Fibroblast of mammary gland (primary cell): ENCODE measurements at places on chromosomes 2 and 18.

GRCh38 chr2:173663353-173663752, 301.8 kb downstream of the SP3 start:
- DNase-seq, result no peak

DNA sequence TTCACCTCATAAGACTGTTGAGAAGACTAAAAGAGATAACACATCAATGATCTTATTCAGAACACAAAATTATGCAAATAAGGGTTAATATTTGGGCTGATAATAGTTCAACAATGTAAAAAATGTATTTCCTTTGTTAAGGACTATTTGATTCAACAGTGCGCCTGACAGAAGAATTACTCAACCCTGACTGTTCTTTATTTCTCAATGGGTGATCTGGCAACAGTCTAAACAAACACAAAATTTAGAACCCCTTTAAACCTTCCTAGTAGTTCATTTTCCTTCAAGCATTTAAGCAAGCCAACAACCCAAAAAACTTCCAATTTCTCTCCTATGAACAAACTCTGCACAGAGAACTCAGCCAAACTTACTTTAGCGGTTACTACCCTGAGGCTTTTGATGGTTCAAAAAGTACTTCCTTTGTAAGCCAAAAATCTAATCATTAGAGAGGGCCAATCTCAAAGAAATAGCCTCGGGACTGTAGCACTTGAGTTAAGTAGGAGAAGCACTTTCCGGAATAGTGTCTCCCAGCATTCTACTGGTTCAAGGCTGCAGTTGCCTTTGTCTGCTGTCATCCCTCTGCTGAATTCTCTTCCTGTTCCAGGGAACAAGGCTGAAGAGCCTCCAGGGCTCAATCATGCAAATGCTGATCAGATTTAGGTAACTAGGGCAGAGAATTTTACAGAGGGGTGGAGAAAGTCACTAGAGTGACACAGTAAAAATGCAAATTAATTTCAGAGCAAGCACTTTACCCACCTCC, 40.9 kb upstream of the MAPK4 start:
- DNase-seq, result peak; percentile 34

DNA sequence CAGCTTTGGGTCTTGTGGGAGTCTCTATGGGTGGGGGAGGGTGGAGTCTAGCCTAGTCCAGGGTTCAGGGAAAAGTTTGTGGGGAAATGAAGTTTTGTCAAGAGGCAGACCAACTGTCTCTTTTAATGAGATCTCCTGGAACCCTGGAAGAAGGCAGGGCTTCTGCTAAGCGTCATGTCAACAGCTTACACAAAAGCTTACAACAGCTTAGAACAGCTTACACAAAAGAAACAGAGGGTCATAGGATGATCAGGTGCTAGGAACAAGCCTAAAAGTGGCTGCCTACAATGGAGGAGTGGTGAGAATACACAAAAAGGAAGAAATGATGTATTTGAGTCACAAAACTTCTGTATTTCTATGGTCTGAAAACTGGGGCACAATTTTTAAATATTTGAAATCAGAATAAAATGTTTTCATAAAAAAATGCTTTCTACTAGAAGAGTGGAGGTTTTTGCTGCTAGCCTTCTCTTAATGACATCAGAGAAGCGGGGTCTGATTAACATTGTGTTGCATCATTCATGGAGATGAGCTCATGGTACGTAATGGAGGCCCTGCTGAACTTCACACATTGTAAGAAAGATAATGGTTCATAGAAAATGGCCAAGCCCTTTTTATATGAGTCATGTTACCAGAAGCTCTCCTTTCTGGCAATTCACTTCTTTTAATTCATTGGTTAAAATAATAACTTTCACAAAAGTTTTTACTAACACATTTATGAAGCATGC, 351.0 kb downstream of the PIK3C3 start:
- peak; percentile 30 for DNase-seq

- DNase-seq, result no peak
Observed at GRCh38 chr2:193693758-193694157, 1499.0 kb upstream of the TMEFF2 start.

DNA sequence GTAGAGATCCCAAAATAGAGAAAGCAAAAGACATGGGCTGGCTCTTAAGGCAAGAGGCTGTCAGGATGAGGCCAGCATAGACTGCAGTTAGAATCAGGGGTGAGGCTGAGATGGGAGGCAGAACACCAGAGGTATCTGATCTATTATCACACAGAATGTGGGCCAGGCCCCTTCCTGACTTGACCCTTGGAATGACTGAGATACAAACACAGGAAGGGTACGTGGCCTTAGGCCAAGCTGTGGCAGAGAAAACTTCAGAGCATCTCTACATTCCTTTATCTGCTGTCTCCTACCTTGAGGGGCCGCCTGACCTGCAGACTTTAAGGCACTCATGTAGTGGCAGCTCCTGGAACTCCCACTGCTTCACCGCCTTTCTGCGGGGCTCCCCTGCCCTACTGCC, 28.4 kb downstream of the TMEM17 start:
- no peak for DNase-seq

- no peak for DNase-seq
Observed at GRCh38 chr2:151805343-151805742, 22.9 kb downstream of the ARL5A start.

DNA sequence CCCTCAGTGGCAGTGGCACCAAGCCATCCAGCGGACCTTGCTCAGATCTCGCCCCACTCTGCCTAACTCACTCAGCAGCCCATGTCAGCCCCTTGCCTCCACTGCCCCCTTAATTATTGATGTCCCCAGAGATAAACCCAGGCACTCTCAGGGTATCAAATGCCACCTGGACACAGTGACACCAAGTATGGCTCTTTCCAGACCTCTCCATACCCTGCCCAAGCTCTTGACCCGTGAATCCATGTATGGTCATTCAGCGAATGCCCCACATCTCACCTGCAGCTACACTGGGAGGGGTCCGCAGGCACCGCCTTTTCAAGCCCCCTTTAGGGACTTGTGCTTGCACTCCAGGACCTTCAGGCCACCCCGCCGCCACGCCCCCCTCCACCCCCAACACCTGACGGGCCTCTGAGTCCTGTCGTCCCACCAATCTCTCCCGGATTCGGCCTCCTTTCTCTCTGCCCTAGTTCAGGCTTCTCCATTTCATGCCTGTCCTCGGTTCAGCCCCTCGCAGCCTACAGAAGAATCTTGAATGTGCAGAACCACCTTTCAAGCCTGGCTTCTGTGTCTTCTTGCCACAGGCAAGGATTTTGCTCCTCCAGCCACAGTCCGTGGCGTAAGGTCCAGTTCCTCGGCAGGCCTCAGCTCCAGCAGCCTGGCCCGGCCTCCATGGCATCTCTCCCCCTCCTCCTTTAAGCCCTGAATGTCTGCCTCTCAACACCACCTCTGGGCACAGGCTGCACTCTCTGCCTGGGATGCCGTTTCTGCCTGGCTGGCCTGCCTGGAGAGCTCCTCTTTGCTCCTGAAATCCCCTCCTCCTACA, 54.1 kb upstream of the ODC1 start:
- no peak for DNase-seq

DNA sequence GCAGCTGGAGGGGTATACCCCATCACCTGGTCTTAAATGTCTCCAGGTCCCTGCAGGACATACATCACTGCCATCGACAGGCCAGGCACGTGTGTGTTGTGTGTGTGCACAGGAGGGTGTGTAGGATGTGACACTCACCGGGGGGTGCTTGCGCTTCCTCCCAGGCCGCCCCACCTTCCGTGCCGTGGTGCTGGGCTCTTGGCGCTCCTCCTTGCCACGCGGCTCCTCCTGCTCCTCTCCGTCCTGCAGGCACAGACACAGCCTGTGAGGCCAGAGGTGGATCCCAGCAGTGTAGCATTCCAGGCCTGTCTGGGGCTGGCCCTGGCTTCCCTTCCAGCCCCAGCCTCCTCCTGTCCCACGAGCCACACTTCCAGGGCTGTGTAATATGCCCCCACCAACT, 41.7 kb downstream of the DNMT3A start:
- no peak for DNase-seq

GRCh38 chr2:202249521-202250253, 11.3 kb upstream of the SUMO1 start:
- no peak for DNase-seq

GRCh38 chr2:56315376-56315775, 131.6 kb downstream of the CCDC85A start:
- no peak for DNase-seq

- no peak for DNase-seq
Observed at GRCh38 chr2:21251216-21251980, 127.6 kb downstream of the TDRD15 start.

GRCh38 chr2:3536682-3537632, 17.6 kb upstream of the ADI1 start:
- peak; percentile 60 for DNase-seq

DNA sequence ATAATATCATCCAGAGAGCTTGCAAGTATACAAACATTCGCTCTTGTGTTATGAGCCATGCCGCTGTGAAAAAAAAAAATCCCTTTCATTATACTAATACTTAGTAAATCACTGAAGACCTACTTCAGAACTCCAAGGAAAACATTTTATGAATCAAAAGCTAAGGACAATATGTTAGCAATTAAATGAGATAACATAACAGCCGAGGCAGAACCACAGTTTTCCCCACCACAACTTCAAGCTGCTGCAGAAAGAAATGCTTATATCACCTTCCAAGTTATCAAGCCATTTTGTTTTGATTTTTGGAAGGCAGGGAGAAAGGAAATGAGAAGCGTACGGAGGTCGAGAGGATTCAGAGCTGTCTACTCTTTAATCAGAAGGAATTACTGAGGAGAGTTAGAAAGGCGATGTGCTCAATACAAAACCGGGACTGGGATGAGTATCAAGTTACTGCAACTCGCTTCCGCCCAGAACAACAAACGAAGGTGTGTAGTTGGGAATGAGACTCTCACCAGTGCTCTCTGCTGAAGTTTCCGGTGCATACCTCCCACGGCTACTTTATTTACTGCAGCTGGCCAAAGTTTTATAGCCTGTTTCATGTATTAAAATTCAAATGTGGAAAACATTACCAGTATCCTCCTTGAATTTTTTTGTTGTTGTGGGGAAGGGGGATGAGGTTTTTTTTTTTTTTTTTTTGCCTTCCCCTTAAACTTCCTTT, 292.2 kb upstream of the CCDC68 start:
- peak; percentile 62 for DNase-seq

DNA sequence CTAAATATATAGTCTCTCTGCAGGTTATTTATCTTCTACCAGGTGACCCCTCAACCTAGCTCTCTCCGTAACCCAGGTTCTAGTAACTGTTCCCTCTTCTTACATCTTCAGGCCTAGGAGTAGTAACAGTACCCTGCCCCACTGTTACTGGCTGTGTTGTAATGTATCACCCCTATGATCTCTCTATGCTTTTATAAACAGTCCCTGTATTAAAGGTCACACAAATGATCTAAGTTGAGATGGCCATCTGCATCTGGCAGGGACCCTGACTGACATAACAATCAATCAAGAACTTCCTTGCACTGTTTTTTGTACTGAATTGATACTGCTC, 219.7 kb upstream of the STK17B start:
- no peak for DNase-seq

DNA sequence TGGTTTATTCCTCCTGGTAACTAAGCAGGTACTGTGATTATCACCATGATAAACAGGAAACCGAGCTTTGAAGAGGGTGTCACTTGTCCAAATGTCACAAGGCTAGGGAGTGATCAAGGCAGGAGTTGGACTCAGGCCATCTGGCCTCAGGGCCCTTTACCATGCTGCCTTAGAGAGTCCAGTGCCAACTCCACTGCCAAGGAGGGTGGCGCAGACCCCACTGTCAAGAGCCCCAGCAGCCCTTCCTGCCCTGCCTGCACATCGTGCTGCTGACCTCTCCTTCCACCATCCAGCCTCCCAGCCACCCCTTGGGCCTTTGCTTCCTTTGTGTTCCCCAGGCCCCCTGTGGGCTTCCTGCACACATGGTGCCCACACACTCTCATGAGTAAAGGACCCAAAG, 48.3 kb downstream of the TNS1 start:
- no peak for DNase-seq

- DNase-seq, result peak; percentile 54
Observed at GRCh38 chr2:144890828-144891227, 370.9 kb upstream of the ZEB2 start.

DNA sequence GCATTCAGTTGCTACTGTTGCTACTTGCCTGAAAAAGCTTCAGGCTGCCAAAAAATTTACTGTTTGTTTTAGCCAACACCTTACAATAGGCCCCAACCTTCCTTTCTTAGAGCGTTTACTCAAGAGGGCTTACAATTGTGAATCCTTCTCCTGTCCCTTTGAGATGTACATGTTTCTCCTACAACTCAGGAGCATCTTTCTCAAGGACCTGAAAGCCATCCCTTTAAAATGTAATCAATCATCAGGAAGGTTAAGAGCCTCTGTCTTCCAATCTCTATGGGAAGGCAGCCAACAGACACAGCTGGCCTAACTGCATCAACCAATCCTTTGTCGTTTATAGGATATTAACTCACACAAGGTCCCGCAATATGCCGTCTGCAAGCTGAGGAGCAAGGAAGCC, 3.4 kb upstream of the IER3IP1 start:
- peak; percentile 6 for DNase-seq

- DNase-seq, result no peak
Observed at GRCh38 chr18:13564579-13564978, 161.8 kb downstream of the FAM210A start.

- DNase-seq, result peak; percentile 83
Observed at GRCh38 chr2:174153757-174154680, 94.3 kb downstream of the OLA1 start.
